Stimulated activated CD4-positive, alpha-beta T cell treated with anti-CD3 and anti-CD28 coated beads, Interleukin-12 subunit alpha, Interleukin-12 subunit beta, amount 100 ng/mL, for 4 hours (primary cell): ENCODE measurements at places on chromosomes 6 and 20.

GRCh38 chr20:2932498-2932897 lies 59.2 kb downstream of the PTPRA start:
- no peak for DNase-seq

- DNase-seq: no peak
These were observed 156.8 kb upstream of the KCNQ5 start for GRCh38 chr6:72464791-72465691.

DNA sequence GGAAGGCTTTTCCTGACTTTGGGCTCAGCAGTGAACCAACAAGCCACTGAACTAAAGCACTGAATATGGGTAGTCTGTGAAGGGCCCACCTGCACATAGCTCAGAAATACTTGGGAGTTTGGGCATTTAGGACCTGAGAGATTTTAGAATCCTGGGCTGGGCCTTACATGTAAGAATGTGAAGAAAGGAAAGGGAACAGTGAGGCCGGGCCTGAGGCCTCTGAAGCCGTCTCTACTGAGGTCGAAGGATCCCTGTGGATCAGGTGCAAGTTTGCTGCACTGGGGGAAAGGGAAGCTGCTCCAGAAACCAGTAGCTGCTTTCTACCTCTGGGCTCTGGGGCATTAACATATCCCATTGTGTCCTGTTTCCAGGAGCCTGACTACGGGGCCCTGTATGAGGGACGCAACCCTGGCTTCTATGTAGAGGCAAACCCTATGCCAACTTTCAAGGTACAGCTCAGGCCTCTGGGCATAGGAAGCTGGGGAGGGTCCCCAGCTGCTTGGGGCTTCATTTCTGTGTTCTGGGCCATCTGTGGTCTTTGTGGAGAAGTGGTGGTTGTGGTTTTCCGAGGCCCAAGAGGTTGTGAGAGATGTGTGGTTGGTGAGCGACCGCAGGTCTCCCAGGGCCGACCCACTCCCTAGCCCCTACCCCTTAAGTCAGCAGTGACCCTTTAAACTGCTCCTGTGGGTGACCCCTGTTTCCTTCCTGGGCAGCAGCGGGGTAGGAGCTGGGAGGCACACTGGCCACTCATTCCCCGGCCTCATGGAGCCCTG lies 30.3 kb downstream of the PLCG1 start:
- DNase-seq: no peak

DNA sequence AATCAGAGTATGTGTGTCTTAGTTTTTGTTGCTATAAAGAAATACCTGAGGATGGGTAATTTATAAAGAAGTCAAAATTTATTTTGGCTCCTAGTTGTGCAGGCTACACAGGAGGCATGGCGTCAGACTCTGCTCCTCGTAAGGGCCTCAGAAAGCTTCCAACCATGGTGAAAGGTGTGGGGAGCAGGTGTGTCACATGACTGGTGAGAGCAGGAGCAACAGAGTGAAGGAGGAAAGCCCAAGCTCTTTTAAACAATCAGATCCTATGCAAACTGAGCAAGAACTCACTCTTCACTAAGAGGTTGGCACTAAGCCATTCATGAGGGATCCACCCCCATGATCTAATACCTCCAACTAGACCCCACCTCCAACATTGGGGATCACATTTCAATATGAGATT lies 1524.3 kb downstream of the HACE1 start:
- DNase-seq: no peak

GRCh38 chr6:151075527-151075926 lies 164.2 kb upstream of the AKAP12 start:
- no peak for DNase-seq

GRCh38 chr20:35523298-35523888 lies 6.1 kb downstream of the C20orf173 start:
- peak; percentile 23 for DNase-seq

DNA sequence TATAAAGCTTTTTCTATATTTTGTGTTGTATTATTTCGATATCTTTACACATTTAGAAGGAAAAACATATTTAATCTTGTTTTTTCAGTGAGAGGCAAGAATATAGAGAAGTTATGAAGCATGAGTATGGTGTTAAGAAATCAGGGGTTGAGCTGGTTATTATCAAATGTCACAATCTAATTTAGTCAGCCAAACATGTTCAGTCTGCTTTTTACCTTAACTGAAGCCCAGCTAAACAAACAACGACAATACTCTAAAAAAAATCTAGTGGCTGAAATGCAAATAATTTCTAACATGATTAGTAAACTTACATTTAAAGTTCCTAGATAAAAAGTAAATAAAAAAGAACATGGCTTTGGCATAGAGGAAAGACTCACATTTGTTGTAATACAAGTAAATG lies 433.8 kb upstream of the NRSN1 start:
- DNase-seq: no peak

GRCh38 chr6:108677357-108677756 lies 116.6 kb downstream of the FOXO3 start:
- no peak for DNase-seq

DNA sequence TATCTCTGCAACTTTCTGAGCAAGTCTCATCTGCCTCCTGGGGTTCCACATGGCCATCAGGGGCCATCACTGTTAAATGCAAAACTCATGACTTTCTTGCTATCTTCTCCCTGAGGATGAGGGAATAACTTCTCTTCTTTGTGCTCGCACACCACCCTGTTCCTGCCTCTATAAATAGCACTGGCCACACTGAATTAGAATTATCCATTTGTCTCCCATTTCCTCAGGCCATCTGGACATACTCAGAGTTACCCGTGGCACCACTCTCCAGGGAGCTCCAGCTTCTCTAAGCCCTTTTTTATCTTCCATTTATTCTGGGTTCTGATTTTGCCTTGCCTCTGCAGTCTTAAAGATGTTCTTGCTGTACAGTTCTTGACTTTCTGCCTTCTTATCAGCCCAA lies 72.8 kb upstream of the ECI2 start:
- no peak for DNase-seq

- no peak for DNase-seq
These were observed 838 bp upstream of the NKX2-2 start for GRCh38 chr20:21514553-21515251.
